ENCODE measurements at places on chromosomes 5 and 9.

DNA sequence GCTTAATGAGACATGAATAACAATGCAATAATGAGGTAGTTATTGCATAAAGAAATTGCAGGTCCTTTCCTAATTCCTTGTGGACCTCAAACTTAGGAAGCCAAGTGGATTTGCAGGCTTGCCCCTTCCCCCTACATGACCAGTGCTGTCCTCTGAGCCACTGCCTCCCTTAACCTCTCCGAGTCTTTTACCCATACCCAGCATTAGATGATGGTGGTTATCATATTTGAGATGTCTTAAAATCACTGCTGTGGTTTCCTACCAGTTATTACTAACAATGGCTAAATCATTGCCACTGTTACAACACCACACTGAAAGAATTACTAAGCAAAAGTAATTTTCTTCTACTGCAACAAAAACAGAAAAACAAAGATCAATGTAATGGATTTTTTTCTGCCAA, 170.8 kb downstream of the EDIL3 start:
- no peak for DNase-seq

GRCh38 chr5:43675357-43675756, 72.4 kb downstream of the NNT start:
- DNase-seq = no peak

- DNase-seq = no peak
Observed at GRCh38 chr9:6711403-6711802, 46.4 kb upstream of the KDM4C start.

- DNase-seq = peak; percentile 5
Observed at GRCh38 chr5:71790433-71790832, 71.4 kb downstream of the CARTPT start.

- DNase-seq = no peak
Observed at GRCh38 chr9:132487351-132487791, 77.4 kb downstream of the CFAP77 start.

Measured in NCI-H510A treated with DMSO at 0.1 percent for 48 hours (cell line).